ENCODE measurements at places on chromosomes 3 and 15.
A peak's percentile ranks its signal among the peaks of the same experiment; 100 is the strongest.

- no peak for DNase-seq
These were observed 219.7 kb upstream of the COL8A1 start for GRCh38 chr3:99418709-99419108.

- DNase-seq = no peak
These were observed 186.3 kb upstream of the GPR149 start for GRCh38 chr3:154616298-154616697.

DNA sequence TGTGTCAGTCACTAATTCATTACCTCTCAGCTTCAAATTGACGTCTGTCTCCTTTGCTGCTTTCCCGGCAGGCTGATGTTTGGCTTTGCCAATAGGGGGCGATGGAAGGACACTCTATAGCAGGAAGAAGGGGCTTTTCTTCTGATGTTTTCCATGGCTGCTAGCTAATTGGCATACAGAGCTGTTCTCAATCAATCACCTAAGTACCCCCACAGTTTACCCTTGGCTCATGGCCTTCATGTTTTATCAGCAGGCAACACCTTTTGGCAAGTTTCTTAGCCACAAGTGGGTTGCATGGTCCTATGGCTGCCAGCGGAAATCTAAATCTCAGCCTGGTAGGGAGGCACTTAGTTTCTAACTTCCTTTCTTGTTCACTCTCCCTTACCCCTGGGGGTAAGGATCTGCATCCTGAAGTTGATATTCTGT is 45.0 kb downstream of the ESYT3 start:
- DNase-seq = peak; percentile 81

- no peak for DNase-seq
These were observed 553.8 kb downstream of the MAGI1 start for GRCh38 chr3:65484964-65485363.

DNA sequence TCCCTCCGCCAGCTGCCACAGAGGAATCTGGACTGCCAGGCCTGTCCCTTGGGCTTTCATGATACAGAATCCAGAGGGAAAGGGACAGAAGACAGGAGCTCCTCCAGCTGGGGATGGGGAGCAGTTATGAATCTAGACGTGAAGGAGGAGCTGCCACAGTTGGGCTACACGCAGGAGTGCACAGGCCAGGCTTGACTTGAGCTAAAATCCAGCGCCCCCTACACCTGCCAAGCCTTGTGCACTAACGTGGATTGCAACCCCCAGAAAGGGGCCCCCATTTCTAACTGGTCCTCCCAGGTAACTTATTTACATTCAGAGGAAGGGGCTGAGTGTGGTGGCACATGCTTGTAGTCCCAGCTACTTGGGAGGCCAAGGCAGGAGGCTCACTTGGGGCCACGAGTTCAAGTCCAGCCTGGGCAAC is 14.3 kb downstream of the KLHL6 start:
- DNase-seq = no peak

GRCh38 chr3:52238193-52238760 is 681 bp downstream of the TWF2 start:
- DNase-seq = no peak

DNA sequence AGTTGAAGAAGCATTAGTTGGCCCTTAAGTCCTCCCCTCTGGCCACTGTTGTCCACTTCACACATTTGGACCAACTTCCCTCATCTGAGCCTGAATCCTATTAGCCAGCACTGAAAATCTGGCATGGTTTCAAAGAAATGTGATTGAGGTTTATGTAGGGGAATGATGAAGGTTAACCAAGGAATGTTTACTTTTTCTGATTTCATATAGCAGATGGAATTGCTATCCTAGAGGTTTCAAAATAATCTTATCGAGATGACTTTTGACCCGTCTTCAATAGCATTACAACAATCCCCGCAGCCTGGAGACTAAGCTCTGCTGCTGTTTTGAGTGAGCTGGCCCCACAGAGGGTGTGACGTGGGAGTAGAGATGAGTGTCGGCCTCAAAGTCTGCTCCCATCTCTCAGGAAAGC is 200.8 kb upstream of the IL12A start:
- DNase-seq = no peak

GRCh38 chr15:76951220-76951619 is 19.7 kb downstream of the RCN2 start:
- DNase-seq = no peak

GRCh38 chr15:63493436-63493835 is 11.0 kb upstream of the USP3 start:
- no peak for DNase-seq

GRCh38 chr3:39226106-39226741 is 33.8 kb upstream of the XIRP1 start:
- DNase-seq = no peak

DNA sequence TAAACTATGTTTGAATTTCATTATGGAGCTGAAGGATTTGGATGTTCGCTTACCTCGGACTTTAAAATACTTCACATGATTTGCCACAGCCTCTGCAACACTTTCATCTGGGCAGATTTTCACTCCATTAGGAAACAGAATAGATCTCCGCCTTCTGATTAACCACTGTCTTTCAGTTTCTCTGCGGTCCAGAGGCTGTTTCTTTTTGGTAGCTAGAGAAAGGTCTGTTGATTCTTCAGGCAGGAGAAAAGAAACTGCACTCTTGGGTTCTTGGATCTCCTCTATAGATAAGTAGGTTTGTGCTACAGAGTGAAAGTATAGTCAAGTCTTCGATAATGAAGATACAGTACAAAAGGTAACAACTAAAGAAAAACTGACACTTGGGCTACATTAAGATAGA is 844 bp downstream of the IMPG2 start:
- no peak for DNase-seq

DNA sequence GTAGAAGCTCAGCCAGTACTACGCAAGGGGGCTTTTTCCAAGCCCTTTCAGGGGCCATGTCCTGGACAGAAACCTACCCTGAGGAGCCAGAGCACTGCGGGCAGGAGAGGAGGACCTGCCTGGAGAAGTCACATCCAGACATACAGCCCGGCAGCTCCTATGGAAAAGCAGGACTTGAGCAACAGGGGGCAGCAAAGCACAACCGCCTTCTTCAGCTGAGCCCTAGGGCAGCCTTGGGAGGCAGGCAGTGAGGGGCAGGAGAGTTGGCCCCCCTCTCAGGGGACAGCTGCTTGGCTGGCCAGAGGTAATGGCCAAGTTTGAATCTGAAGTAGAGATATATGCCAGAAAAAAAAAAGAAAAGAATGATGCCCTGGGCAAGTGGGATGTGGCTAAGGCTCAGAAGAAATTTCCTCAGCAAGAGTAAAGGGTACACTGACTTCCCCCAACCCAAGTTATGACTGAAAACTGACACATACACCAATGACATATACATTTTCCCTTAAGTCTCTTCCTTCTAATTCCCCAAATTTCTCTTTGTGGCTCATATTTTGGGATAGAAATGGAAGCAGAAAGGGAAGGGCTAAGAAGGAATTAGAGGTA is 56.9 kb downstream of the CYP19A1 start:
- DNase-seq = peak; percentile 80

DNA sequence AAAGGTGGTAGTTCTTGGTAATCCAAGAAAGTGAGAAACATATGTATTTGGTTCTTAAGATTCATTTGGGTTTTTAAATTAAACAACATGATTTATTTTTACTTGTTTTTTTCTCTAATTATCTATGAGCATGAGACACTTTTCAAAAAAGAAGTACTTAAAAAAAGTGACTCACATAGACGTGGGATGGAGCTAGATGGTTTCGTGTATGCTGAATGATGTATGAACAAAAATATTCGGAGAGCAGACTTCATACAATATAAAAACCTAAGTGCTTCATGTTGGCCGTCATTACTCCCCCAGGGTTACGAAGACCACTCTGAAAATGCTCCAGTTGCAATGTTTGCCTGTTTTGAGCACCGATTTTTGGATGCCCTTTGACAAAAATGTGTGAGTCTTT is 90.9 kb downstream of the RORA start:
- no peak for DNase-seq

- no peak for DNase-seq
These were observed 67.0 kb downstream of the PEAK1 start for GRCh38 chr15:77352887-77353286.

DNA sequence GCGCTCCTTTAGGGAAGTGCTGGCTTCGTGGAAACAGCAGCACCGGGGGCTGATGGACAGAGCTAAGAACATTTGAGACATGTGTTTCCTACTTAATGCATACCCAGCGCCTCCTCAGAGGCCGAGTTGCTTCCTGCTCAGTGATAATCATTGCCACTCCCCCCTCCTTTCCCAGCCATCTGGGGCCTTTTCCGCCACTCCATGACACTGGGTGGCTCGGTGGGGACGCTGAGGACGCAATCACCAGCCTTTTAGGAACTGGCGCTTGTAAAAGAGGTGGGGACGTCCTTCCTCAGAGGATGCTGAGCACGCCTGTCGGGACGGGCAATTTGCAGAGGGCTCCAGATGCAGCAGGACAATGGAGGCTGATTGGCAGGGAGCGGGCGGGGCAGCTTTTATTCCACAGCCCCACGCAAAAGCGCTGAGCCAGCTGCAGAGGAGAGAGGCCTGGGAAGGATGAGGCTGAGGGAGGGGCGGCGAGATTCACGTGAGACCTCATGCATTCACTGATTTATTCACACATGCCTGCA is 22.2 kb upstream of the IQSEC1 start:
- no peak for DNase-seq

DNA sequence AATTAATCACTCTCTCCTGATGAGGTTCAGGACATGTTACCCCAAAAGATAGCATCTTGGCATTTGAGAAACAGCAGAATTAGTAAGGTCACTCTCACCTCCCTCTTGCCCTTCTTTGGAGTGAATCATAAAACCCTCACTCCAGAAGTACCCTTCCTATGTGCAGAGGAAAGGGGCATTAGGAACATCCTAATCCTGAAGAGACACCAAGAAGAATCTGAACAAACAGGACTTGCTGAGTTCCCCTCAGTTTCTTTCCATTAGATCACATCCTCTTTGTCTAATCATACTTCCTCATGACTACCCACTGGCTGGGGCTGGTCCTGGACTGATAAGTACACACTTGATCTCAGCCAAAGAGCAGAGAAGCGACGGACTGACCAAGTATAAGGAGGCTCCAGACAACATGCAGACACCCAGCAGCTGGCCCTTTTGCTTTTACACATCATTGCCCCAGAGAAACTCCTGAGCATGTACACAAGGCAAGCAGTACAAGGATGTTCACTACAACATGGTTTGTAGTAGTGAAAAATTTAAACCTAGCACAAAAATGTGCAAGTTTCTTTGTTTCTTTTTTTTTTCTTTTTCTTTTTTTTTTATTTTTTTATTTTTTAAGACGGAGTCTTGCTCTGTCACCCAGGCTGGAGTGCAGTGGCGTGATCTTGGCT is 15.0 kb upstream of the TM6SF1 start:
- no peak for DNase-seq

GRCh38 chr3:29764603-29765254 is 483.9 kb downstream of the RBMS3 start:
- peak; percentile 21 for DNase-seq

DNA sequence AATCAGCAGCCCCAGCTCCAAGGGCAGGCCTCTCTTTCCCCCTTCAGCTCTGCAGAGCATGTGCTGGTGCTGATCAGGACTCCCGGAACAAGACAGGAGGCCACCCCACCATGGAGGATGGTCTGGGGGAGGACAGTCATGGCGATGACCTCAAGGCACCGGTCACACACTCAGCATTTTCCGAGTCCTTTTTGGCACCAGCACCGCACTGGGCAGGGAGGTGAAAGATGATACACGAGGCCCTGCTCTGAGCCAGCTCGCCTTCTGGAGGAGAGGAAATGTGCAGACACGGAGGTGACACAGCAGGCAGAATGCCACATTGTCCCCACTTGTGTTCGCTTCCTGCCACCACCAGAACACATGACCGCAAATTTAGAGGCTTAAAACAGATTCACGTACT is 61.8 kb upstream of the SEC61A1 start:
- DNase-seq = no peak

DNA sequence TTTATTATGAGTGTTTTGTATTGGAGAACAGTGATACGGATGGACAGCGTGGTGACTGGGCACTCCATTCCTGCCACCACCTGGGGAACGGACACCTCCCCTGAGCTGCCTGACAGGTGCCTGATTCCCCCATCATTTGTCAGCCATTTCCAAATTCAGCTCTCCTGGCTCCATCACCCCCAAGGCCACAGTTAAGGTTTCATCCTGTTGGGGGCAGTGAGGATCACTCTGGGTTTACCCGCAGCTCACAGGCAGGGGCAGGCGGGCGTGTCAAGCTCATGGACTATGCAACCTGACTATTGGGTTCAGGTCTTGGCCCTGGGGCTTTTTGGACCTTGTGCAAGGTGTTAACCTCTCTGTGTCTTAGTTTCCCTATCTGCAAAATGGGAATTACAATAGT is 76.3 kb downstream of the RAB11A start:
- DNase-seq = no peak

DNA sequence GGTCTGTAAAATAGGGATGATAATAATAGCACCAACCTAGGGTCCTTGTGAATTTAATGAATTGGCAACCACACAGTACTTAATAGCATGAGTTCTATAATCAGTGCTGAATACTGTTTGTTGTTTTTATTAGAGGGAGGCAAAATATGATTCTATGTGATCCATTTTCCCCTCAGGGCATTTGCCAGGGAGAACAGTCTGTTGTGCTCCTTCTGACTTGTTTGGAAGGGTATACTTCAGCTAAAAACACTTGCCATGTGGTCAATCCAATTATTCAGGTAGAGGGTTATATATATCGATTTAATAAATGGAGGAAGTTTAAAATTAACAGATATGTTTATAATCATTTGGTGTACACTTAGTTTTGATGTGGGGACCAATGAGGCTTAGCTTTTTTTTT is 305.3 kb downstream of the CHST2 start:
- no peak for DNase-seq

GRCh38 chr3:55164876-55165275 is 237.0 kb upstream of the LRTM1 start:
- DNase-seq = no peak

DNA sequence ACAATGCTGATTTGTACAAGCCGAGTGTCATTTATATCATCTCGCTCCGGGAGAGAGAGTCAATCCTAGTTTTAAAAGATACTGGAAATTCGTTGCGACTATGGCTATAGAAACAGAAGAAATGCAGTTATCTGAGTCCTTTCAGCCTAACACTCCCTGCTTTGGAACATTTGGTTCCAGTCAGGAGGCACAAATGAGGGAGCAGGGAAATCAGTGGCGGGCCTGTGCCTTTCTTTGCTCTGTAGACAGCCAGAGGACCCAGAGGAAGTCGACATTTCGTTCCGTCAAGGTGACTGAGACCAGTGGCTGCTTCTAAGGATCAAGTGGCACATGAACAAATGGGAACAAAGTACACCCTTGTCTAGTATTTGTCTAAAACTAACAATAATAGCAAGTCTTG is 745 bp upstream of the RIOX2 start:
- DNase-seq = no peak

DNA sequence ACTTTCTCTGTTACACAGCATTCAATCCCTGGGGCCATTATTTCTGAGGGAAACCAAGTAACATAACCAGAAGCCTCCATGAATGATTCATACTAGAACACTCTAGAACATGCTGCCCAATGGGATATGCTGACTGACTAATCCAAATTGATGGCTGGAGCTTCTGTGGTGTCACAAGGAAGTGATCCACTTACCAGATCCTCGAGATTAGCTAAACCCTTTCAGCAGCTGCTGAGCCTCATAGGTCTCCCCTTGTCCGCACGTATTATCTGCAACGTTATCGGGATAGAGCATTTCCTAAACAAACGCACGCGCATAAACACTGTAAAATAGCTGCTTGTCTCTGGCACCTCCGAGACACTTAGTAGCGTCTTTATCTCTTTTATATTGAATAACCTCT is 61.2 kb upstream of the PROK2 start:
- no peak for DNase-seq
